ENCODE measurements at places on chromosomes 16 and 17. TPM values are rescaled to one million over a fixed set of nuclear protein-coding genes. Genes with fewer than 3 reads are reported as not detected.

GRCh38 chr17:77473615-77474226, 333.0 kb downstream of the SEC14L1 start:
- DNase-seq = no peak

- no peak for DNase-seq
Observed at GRCh38 chr16:3590736-3591435, 13.7 kb upstream of the NLRC3 start.

GRCh38 chr16:797120-797420, 3.5 kb downstream of the GNG13 start:
- no peak for DNase-seq

DNA sequence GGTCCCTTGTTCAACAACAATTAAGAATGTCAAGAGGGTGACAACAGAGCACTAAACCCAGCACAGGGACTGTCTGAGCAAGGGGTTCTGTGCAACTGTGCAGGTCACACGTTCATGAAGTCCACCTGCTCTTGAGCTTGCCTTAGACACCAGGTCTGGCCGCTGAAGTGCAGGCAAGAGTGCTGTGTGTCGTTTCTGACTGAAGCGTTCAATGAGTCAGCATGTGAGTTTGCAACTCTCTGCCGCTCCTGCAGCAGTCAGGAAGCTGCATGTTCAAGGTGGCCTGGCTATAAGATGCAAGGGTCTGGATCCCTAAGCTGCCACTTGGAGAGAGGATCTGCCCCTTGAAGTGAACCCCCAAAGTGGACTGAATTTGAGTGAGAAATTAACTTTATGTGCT, 332.7 kb upstream of the HSBP1 start:
- no peak for DNase-seq

The MMP25 gene
- 9.6 TPM for total RNA-seq

The AIPL1 gene
- total RNA-seq = not detected

DNA sequence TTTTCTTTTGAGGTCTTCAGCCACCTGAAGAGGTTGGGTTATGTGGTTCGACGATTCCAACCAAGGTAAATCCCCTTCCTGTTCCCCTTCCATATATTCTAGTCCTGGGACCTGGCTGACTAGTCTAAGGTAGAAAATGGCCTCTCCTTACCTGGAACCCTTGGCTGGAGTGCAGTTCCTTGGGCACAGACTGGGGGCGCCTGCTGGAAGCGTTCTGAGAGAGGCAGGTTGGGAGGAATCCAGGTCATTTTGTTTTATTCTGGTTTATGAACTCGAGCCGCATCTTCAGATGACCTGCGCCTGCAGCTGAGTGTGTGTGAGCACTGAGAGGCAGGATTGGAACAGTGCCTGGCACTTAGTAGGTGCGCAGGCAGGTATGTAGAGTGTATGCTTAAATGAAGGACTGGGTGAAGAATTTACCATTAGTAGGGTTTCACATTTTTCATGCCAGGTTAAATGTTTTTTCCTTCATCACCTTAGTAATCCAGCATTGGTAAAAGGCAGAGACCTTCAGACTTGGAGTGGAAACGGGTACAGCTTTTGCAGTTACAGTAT, 2.7 kb downstream of the TSEN54 start:
- no peak for DNase-seq

DNA sequence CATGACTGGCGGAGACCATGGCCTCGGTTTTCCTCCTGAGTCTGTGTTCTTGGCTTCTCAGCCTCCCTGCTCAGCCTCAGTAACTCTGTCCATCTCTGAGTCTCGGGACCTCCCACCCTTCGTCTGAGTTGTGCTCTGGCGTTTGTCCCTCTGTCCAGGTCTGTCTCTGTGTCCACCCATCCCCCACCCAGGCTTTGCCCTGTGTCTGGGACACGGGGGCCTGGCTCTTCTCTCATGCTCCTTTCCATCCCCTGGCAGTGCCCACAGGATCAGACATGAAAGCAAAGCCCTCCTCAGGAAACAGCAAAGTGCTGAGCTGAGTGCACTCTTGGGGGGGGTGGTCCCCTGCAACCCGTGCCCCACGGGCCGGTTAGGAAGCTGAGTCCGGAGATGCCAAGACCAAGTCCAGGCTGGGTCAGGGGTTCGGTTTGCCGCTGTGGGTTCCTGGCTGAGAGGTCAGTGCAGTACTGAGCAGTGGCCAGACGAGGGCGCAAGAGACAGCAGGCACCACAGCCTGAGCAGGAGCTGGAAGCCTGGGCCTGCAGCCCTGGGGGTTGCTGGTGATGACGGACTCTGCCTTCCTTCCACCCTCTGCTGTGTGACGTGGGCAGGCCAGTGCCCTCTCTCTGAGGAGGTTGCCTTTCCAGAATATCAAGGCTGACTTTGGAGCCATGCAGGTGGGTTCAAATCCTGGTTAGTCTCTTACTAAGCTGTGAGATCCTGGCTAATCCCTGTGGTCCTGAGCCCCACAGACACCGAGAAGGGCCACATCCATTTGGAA, 2.5 kb downstream of the P2RX1 start:
- peak; percentile 71 for DNase-seq

The RAP1GAP2 gene
- total RNA-seq = 10.7 TPM

- DNase-seq = no peak
Observed at GRCh38 chr16:66692341-66692740, 4.2 kb downstream of the CMTM4 start.

- DNase-seq = no peak
Observed at GRCh38 chr17:19769946-19770652, 22.0 kb upstream of the ALDH3A1 start.

DNA sequence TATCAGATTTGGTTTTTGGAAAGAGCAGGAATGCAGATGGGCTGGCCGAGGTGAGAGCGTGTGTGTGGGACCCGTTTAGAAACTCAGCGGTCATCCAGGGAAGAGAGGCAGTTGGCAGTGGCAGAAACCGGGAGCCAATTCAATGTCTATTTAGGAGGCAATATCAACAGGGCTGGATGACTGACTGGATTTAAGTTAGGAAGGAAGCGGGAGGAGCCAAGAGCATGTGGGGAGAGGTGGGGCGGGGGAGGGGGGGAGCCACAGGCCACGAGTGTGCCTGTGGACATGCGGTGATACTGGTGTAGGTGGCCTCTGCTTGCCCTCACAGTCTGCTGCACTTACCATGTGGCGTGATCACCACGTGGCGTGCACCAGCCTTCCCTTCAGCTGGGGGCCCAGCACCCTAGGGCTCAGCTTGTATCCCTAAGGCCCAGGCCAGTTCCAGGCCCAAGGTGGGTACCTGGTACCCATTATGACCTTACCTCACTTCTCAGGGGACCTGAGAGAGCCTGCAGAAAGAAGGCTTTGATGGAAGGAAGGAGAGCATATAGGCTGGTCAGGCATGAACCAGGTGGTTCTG, 10.8 kb upstream of the TPPP3 start:
- no peak for DNase-seq

DNA sequence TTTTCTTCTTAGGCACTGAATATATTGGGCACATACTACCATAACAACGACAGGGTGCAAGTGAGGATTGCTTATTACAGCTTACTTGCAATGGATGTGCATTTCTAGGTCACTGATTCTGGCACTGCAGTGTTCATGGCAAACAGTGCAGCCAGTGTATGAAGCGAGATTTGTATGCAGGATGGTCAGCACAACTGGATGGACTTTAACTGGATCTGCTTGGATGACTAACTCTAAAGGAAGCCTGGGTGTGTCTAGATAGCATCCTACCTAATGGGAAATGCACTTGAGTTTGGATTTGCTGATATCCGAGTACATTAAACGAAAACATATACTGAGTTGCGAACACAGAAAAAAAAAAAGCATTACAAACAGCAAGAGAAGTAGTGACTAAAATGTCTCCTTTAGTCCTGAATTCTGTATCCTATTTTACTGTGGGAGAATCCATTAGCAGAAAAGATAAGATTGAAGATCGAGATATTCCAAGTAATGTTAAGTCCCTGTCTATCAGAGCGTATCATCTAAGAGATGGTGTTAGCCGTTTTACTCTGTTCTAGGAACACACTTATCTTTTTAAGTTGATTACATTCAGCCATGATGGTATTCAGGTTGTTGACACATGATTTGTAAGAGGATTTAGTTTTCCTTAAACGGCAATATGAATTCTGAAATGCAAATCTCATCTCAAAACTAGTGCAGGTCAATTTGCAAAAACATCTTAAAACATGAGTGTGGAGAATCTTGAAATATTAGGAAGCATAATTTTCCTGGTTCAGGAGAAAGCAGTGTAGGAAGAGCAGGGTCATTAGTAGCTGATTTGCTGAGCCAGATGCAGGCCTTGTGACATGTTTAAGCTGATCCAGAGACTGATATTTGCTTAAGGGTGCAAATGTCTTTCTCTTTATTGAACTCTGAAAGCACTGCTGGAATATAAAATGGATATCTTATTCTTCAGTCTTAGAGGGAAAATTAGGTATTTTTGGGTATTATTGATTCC, 142.6 kb upstream of the CPHXL start:
- DNase-seq = no peak

- DNase-seq = no peak
Observed at GRCh38 chr17:74647871-74648672, 24.5 kb upstream of the CD300E start.

The PRR29 gene
- 1.1 TPM for total RNA-seq

DNA sequence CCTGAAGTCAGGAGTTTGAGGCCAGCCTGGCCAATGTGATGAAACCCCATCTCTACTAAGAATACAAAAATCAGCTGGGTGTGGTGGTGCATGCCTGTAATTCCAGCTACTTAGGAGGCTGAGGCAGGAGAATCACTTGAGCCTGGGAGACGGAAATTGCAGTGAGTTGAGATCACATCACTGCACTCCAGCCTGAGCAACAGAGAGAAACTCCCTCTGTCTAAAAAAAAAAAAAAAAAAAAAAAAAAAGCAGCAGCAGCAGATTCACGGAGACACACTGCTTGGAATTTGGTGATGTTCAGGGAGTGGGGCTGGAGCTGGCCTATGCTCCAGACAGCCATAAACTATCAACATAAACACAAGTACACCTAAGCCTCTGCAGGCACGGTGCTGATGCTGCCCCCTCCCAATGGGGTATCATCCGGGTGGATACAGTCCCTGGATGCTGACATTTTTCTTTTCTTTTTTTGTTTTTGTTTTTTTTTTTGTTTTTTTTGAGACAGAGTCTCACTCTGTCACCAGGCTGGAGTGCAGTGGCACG, 39.6 kb upstream of the RHOT1 start:
- no peak for DNase-seq

The PSMD7 gene
- 57.8 TPM for total RNA-seq

The TRPV3 gene
- 0.23 TPM for total RNA-seq

The AFMID gene
- 3.4 TPM for total RNA-seq

GRCh38 chr17:57671667-57672632, 73.1 kb downstream of the CCDC182 start:
- peak; percentile 66 for DNase-seq

- no peak for DNase-seq
Observed at GRCh38 chr17:33508215-33508614, 215.1 kb upstream of the ASIC2 start.

DNA sequence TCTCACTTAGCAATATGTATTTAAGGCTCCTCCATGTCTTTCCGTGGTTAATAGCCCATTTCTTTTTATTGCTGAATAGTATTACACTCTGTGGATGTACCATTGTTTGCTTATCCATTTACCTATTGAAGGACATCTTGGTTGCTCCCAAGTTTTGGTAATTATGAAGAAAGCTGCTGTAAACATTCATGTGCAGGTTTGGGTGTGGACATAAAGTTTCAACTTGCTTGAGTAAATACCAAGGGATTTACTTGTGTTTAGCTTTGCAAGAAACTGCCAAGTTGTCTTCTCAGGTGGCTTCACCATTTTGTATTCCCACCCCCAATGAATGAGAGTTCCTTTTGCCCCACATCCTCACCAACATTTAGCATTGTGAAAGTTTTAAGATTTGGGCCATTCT, 9.5 kb downstream of the LRRC36 start:
- DNase-seq = no peak

The KRT31 gene
- not detected for total RNA-seq

The KRT15 gene
- total RNA-seq = not detected

DNA sequence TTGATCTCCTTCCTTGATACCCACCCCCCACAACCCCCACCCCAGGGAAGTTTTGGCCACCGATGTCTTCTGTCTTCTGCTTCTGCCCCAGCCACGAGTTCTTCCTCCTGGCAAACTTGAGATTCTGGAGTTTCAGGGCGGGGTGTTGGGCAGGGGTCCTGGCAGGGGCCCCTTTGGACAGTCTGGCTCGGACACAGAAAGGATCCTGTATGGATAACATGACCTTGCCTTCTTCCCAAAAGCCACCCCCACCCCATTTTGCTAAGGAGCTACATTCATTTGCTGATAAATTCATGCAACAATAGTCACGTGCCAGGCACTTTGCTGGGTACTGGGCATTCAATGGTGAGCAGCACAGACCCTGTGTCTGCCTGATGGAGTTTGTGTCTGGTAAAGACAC, 5.9 kb upstream of the COL1A1 start:
- no peak for DNase-seq

DNA sequence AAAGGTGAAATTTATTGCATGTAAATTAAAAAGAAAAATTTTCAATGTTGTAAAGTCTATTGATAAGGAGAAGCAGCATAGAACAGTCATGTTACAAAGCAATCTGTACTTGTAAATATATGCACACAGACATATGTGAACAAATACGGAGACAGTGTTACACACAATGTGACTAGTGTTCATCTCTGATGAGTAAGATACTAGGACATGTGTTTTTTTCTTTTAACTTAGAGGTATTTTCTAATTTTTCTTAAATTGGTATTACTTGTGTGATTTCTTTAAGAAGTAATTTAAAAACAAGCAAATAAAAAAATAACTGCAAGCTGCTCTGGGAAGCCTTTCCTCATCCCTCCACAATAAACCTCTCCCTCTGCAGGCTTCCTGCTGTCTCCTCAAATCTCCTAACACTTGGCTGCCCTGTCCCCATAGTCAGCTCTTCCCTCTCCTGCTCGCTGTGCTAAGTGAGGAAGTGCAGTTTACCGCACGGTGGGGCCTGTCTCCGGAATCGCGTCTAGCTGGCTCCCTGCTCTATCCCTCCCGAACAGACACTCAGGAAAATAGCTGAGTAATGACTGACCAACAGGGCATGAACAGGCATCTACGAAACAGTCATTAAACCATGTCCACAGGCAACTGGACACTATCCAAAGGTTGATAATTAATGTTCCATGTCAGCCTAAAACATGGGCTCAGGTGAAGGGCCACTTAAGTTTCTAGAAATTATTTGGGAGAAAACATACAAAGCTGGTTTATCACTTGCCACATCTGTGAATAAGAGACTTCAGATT, 35.9 kb downstream of the CMTM4 start:
- no peak for DNase-seq

The SYCE1L gene
- 4.0 TPM for total RNA-seq

The ABCC1 gene
- total RNA-seq = 60.7 TPM

- DNase-seq = peak; percentile 14
Observed at GRCh38 chr16:69796285-69797118, 34.4 kb downstream of the WWP2 start.

DNA sequence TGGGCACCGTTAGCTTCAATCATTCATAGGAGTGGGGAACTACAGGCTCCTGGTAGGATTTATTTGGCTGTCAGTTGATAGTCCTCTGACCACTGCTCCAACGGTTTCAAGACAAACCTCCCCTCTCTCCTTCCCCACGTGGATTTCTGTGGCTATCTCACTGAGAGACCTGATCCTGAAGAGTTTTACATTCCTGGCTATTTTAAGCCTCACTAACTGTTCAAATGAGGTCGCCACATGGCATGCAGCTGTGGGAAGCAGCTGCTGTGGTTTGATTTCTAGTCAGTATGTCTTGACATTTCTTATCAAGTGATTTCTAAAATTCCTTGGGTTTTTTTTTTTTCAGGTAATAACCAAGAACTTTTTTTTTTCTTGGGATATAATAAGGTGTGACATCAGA, 38.3 kb downstream of the CDK5R1 start:
- DNase-seq = no peak

All from T-cell (primary cell).